ENCODE measurements at places on chromosomes 2 and 18.

DNA sequence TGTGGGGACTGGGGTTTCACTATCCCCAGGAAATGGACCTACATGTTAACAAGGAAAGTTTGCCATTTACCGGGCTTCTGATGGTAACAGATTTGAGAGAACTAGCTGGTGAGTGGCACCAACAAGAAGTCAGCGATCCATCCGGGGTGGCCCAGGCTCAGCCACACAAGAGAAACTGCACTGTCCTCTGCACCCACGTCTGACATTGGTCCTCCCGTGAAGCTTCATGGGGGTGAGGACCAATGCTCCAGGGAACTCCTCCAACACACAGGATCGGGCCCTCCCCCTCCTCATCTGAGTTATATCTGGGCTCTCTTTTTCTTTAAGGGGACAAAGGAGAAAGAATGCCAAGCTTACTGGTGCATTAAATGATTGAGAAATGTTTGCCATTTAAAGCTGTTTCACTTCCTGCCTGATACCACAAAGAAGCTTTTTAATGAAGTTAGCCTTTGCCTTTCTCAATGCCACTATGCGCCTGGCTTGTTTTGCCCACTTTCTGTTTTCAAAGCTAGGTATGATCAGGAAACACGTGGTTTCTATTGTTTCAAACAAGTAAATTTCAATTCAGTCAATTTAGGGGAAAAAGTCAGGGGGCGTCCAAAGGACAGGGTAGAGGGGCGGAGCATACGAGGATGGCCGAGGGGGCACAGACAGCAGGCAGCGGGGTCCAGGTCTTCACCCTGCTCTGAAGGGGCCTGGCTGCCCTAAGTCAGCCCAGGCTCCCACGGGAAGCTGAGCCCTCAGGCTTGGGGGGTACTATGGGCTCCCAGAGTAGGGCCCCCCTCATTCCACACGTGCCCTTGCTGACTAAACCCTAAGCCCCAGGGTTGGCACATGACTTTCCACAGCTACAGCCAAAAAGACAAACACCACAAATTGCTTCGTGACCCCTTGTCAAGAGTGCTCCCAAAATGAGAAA is 204.0 kb upstream of the ID2 start:
- DNase-seq = no peak
- H3K36me3 ChIP-seq = no peaks in the 10 kb centered on the region
- H3K27ac ChIP-seq = no peak overlapping the region
- no peak overlapping the region for H3K4me3 ChIP-seq
- peaks cover 7% of the 10 kb centered on the region for H3K4me1 ChIP-seq

- no peak overlapping the region for H3K27ac ChIP-seq
- H3K4me3 ChIP-seq = no peak overlapping the region
- no peak for DNase-seq
- H3K4me1 ChIP-seq = no peaks in the 10 kb centered on the region
Measured at GRCh38 chr2:68512326-68512725, 44.9 kb downstream of the APLF start.

DNA sequence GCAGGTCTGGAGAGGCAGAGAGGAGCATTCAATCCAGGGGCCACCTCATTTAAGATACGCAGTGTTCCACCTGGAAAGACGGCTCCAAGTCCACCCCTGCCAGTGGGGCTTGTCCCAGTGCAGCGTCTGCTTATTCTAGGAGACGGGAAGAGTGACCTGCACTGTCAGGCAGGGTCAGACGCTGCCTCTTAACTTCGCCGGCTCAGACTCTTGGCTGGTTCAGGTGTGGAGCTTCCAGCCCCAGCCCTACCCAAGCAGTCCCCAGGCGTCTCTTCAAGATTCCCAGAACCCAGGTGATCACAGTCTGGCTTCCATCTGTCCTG is 208.5 kb downstream of the TFCP2L1 start:
- no peaks in the 10 kb centered on the region for H3K36me3 ChIP-seq
- H3K4me3 ChIP-seq = no peak overlapping the region
- DNase-seq = no peak
- peaks cover 24% of the 10 kb centered on the region for H3K27me3 ChIP-seq

GRCh38 chr2:220044383-220044782 is 417.0 kb downstream of the SLC4A3 start:
- H3K27me3 ChIP-seq = no peaks in the 10 kb centered on the region
- peaks cover 7% of the 10 kb centered on the region for H3K4me1 ChIP-seq
- H3K4me3 ChIP-seq = no peak overlapping the region
- DNase-seq = no peak
- H3K36me3 ChIP-seq = no peaks in the 10 kb centered on the region
